ENCODE measurements at places on chromosomes 5 and 9.
A peak's percentile ranks its signal among the peaks of the same experiment; 100 is the strongest.

GRCh38 chr9:34502471-34502870 lies 20.3 kb downstream of the ENHO start:
- DNase-seq, result no peak

DNA sequence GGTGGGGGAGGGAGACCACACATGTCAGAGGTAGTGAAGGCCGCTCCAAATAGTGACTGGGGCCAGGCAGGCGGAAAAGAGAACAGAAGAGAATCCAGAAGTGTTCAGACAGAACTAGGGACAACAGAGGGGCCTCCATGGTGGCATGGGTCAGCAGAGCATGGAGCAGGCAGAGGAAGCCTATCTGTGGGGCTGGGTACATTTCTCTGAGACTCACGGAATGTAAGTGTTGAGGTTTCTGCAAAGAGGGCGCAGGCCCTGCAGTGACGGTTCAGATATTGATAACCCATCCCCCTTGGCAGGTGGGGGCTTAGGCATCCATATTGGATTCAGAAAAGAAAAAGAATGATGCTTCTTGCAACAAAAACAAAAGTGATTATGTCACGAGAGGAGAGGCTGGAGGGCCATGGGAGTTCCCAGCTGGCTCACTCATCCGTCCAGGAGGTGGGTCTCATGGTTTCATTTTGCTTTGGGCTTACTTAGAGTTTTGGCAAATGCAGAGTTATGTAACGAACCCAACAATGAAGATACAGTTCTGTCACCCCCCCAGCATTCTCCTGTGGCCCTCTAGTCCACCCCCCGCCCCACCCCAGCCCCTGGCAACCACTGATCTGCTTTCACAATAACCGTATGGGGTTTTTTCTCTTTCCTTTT lies 5.4 kb upstream of the RMND5B start:
- no peak for DNase-seq

GRCh38 chr9:93620041-93620506 lies 43.7 kb downstream of the PHF2 start:
- no peak for DNase-seq

DNA sequence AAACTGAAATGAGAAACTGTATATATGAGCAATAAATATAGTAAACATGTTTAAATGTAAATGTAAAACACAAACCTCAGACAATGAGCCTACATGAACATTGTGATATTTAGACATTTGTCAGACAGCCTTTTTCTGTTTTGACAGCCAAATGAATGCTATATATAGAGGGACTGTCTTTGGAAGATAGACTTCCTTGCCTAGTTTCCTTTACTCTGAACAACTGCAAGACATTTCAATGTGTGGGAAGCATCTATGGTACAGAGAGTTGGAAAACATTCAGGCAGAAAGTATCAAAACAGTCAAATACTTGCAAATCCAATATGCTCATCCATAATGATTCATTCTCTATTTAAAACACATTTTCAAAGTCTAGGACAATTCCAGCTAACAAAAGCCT lies 31.7 kb upstream of the TUSC1 start:
- DNase-seq, result no peak

GRCh38 chr9:35285731-35286130 lies 123.9 kb downstream of the UNC13B start:
- no peak for DNase-seq

- DNase-seq, result peak; percentile 93
Observed at GRCh38 chr5:9621379-9621903, 8.7 kb downstream of the TAS2R1 start.
